ENCODE measurements at places on chromosomes 13 and 19.

DNA sequence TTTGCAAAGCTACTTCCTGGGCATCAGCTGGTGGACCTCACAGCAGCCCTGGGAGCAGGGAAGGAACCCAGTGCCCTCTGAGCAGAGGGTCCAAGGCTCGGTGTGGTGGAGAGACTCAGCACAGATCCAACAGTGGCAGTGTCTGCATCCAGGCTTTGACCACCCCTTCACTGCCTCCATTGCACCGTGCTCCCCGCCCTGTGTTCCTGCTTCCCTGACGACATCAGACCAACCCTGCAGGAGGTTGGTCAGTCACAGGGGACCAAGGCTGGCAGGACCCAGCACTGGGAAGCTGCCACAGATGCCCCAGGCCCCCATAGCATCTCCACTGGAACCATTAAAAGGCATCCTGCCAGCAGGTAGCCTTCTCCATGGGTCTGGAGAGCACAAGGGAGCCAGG lies 7.8 kb upstream of the VSTM2B start:
- DNase-seq, result no peak

- DNase-seq, result no peak
Observed at GRCh38 chr19:19460258-19460731, 54.8 kb downstream of the GATAD2A start.

GRCh38 chr19:2815191-2815614 lies 4.5 kb upstream of the ZNF554 start:
- no peak for DNase-seq

DNA sequence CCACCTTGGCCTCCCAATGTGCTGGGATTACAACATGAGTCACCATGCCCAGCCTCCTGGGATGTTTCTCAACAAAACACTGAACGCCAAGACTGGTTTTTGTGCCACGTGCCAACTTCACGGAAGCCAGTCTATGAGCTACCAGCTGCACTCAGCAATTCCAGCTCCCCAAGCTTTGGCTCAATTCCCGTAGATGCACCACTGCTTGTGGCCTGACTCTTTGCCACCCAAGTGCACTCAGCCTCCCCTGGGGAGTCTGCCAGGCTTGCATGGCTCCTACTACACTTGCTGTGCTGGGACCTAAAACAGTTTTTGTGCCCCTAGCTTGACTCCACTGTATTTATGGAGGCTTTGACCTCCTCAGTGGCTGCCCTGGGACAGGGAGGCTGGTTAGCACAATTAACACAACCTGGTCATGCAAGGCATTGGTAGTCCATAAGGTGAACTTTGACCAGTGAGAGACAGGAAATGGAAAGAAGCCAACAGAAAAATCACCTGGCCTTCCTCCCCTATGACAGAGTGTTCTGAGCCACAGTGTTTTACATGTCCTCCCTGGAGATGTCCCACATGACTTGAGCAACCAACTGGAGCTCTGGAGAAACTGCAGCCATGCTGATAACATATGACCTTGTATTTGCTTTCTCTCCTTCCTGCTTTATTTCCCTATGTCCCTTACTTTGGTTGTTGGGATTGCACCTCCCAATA lies 1173.1 kb downstream of the UQCRFS1 start:
- no peak for DNase-seq

DNA sequence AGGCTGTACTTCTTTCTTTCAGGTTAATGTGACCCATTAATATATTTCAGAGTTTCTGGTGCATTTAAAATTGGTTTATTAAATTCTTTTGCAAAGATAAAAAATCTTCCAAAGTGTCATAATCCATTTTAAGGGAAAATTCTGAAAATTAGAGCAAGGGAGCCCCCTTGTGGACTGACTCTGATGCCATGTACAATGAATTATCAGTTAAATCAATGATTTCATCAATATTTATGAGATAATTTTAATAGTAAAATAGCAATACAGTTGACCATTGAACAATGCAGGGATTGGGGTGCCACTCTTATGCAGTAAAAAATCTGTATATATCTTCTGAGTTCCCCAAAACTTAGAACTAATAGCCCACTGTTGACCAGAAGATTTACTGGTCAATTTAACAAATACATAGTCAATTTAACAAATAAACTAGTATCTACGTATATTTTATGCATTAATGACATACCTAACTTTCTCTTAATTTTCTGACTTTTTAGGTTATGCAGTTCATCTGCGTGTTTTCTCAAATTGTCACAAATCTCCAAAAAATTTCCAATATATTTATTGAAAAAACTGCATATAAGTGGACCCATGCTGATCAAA lies 479.1 kb upstream of the MIR17HG start:
- DNase-seq, result no peak

GRCh38 chr13:22372261-22372660 lies 701.4 kb downstream of the FGF9 start:
- DNase-seq, result no peak

DNA sequence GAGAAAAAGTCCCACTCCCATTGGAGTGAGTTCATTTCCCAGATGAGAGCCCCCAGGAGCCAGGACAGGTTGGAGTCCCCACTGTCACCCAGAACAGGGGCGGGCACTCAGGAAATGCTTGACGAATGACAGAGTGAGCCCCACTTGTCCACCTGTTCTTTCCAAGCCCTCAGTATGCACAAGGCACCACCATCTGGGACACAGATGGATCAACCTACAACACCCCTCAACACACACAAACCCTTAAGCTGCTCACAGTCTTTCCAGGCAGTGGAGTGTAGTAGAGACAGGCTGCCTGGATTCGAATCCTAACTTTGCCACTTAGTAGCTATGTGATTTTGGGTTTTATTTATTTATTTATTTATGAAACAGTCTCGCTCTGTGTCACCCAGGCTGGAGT lies 8.0 kb downstream of the ARHGEF1 start:
- DNase-seq, result no peak

DNA sequence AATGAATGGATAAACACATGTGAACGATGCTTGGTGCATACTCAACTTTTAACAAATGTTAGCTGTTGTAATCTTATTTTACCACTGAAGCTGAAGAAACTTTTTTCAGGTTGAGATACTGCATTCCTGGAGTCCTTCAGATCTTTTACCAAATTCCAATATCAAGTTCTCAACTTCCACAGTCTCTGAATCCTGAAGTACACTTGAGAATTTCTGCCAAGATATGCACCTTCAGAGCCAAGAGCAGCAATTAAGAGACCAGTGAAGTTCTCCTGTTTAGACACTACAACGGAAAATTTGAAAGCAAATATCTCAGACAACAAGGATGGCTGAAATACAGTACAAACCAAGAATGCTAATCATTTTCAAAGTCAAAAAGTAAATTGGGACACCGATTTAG lies 84.6 kb upstream of the MTIF3 start:
- no peak for DNase-seq

GRCh38 chr19:46019270-46019669 lies 3.6 kb downstream of the PGLYRP1 start:
- DNase-seq, result no peak

GRCh38 chr19:4390017-4390566 lies 10.3 kb downstream of the SH3GL1 start:
- DNase-seq, result no peak

DNA sequence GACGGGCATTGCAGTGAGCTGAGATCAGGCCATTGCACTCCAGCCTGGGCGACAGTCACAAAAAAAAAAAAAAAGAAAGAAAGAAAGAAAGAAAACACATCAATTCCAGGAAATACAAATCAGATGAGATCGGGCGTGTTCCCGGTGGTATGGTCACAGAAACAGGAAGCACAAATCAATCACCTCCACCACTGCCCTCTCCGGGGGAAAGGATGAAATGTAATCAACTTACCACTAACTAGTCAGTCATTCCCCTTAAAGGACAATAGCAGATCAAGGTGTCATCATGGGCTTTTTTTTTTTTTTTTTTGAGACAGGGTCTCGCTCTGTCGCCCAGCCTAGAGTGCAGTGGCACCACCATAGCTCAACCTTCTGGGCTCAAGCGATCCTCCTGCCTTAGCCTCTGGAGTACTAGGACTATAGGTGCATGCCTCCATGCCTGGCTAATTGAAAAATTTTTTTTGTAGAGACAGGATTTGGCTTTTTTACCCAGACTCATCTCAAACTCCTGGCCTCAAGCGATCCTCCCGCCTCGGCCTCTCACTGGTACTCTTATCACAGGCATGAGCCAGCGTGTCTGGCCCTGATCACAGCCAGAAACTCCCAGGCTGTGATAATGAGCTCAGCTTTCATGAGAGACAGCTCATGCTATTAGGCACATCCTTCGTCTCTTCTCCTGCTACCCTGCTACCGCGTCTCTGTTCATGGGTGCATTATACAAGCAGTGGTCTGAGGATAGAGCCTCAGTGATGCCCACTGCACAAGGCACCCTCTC lies 6.8 kb upstream of the DPRX start:
- DNase-seq, result no peak

DNA sequence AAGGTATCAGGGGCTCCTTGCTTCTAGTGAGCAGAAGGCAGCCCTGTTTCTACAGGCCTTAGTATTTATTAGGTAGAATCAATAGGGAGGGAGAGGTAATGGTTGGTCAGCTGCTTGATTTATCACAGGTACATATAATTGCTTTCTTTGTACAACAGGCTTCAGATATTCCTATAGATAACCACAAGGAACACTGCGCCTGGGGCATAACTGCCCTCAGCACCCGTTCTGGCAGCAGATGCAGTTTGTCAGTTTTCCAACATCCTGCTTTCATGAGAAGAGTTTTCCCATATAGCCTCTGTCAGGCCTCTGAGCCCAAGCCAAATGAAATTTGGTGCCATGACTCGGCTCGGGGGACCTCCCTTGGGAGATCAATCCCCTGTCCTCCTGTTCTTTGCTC lies 12.4 kb upstream of the ZNF486 start:
- no peak for DNase-seq

DNA sequence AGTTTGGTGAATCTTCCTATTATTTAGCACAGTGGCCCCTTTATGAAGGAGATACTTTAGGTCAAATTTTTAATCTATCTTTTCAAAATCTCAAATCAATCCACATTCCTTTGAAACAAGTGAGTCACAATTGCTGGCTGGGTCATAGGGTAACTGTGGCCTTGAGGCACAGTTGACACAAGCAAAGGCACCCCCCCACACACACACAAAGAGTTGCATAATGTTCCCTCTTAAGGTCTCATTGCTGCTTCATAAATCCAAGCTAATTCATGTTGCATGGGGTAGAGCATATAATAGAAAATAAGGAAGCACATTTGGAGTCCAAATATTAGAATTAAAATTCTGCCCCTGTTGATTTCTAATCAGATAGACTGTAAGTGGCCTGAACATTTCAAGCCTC lies 171.5 kb downstream of the DLEU7 start:
- no peak for DNase-seq

DNA sequence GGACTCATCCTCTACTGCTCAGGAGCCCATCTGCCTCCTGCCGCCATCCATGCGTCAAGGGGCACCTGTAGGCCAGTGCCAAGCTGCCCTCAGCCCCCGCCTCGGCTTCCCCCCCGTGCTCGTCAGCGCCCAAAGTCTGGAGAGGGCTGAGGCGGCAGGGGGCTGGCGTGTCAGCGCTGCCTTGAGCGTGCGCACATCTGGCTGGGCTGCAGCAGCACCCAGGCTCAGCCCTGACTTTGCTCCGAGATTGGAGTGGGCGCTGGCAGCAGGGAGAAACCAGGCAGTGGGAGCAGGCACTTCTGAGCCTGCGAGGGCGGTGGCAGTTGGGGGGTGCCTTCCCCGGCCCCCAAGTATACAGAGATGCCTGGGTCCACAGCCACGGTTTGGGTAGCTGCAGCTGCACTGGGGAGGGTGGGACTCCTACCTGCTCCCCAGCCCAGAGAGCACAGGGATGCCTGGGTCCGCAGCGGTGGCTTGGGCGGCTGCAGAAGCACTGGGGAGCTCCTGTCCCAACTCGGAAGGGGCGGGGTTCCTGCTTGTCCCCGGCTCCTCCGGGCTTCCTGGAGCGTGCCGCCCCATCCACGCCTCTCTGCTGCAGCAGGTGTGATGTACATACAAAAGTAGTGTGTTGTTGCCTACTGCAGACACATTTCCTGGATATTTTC lies 44.8 kb upstream of the LPAR6 start:
- DNase-seq, result no peak

- DNase-seq, result no peak
Observed at GRCh38 chr13:46567671-46568070, 14.7 kb downstream of the LRCH1 start.

- peak; percentile 56 for DNase-seq
Observed at GRCh38 chr19:42269478-42270345, 660 bp downstream of the CIC start.

GRCh38 chr19:35879770-35880317 lies 11.5 kb downstream of the APLP1 start:
- peak; percentile 74 for DNase-seq

DNA sequence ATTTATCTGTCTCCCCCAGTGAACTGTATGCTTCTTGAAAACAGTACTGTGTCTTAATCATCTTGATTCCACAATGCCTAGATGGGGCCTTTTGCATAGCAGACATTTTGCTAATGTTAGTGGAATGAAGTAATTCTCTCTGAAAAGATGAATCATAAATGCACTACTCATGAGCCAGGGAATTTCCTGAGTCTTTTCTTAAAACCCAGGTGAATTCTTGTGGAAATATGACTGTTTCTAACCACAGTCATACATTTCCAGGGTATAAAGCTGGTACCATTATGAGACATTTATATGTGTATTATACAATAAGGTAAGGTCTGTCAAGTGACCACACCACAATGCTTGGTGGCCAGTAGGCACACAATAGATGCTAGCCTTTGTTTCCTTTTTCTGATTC lies 5.5 kb upstream of the KCTD4 start:
- no peak for DNase-seq

DNA sequence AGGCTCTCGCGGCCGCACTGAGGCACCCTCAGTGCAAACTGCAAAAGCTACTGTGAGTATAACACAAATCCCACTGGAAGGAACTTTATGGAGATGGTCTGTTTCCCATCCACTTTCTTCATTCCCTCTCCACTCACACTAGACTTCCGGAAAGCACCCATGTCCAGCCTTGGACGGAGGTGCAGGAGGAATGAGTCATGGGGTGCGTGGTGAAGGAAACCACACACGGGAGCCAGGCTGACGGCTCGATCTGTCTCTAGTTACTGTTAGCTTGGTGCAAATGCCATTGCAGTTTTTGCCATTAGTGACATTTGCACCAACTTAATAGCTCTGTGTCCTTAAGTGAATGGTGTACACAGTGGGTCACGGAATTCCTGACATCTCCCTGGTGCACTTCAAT lies 14.6 kb downstream of the NLRP8 start:
- DNase-seq, result no peak

DNA sequence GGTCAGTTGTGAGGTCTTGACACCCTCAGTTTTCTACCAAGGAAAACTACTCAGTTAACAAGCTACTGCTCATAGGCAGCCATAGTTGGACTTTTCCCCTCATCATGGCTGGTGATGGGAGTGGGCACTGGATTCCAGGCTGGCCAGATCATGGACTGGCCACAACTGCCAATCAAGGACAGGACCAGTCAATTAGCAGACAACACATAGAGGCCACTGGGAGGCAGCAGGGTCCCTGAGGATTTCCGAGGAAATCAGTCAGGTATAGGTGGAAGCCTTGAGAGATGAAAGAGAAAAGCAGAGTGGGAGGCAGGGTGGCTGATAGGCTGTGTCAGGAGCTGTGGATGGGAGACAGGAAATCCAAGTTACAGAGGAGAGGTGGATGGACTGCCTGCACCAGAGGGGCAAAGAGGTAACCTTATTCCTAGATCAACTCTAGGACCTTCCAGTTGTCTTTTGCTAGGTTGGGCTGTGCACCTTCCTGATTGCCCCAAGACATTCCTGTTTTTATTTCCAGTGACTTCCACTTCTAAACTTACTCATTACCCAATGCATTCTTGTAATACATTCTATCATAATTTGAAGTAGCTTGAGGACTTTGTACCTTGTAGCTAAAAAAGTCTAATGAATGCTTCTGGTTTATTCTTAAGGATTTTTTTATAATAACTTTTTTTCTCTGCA lies 361.8 kb downstream of the KCNRG start:
- no peak for DNase-seq
